Mucosa of gallbladder (tissue), 1 donor: ENCODE measurements at places on chromosomes 2 and 18. TPM values are rescaled to one million over a fixed set of nuclear protein-coding genes. Genes with fewer than 3 reads are reported as not detected.

DNA sequence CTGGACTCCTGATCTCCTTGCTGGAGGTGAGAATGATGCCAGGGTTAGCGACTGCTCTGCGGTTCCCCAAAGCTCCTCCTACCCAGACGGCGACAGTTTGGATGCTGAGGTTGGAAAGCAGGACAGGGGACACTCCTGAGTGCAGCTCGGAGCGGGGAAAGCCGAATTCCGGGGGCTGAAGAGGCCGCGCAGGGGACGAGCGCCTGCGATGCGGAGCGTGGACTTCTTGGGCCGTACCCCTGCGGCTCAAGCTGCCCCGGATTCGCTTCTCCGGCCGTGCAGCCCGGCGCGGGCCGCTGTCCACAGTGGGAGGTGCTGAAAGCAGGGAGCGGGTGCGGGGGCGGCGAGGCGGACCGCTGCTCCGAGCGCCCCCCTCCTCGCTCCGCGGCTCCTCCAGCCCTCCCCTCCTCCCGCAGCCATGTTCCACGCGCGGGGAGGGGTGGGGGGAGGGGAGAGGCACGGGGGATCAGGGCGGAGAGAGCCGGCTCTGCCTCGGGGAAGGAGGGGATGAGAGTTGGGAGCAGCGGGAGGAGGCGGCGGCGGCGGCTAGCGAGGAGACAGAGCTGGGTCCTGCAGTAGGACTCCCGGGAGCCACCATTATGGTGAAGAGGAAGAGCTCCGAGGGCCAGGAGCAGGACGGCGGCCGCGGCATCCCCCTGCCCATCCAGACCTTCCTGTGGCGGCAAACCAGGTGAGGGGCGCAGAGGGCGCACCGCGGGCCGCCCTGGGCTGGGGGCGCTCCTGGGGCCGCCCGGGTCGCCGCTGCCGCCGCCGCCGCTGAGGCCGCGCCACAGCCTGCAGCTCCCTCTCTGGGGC is at the start of gene UNC80:
UNC80 (plus strand) TSS at position 359 of the 816 bp plus-strand sequence; CDS start at position 600, 241 bp downstream.
- peak; percentile 77 for DNase-seq

The SPR gene
- total RNA-seq, result 60.3 TPM

DNA sequence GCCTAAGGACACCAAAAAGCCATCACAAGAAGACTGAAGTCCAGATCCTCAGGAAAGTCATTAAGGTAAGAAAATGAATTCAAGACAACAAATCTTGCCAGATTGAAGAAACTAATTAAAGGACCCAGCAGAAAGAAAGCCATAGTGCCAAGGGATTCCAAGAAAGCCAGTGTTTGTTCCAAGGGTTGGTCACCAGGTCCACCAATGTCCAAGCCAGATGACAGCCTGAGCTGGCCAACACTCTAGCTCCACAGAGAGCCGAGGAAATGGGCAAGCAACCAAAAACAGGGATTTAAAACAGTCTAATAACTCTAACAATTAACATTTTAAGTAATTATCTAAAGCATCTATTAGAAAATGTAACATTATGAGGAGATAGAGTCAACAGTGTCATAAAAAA is 49.2 kb downstream of the DNER start:
- DNase-seq, result no peak

The SETBP1 gene
- total RNA-seq, result 36.2 TPM

- DNase-seq, result no peak
Measured at GRCh38 chr2:37654932-37655841, 16.3 kb downstream of the CDC42EP3 start.

GRCh38 chr2:229087843-229088516 is 183.1 kb downstream of the PID1 start:
- DNase-seq, result no peak

The POTEJ gene
- not detected for total RNA-seq

- peak; percentile 74 for DNase-seq
Measured at GRCh38 chr18:79528846-79529245, 133.1 kb downstream of the NFATC1 start.

The CAPN14 gene
- 0.14 TPM for total RNA-seq

GRCh38 chr2:121110924-121111323 is 174.1 kb downstream of the TFCP2L1 start:
- no peak for DNase-seq

The PSD4 gene
- total RNA-seq, result 70.3 TPM

DNA sequence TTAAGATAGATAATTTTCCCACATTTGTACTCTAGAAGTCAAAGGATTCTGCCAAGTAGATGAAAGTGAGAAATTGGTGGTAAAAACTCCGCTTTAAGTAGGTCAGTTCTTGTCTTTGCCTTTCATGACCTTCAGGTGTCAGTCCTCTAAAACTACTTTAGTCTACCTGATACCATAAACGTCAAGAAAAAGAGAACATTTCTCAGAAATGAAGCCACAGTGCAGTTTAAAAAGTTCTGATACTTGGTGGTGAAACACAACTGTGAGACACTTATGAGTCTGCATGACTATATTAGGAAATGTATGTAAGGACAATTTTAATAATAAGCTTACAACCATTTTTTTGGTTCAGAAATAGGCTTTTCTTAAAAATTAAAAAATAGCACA is 583.3 kb downstream of the SATB2 start:
- no peak for DNase-seq

DNA sequence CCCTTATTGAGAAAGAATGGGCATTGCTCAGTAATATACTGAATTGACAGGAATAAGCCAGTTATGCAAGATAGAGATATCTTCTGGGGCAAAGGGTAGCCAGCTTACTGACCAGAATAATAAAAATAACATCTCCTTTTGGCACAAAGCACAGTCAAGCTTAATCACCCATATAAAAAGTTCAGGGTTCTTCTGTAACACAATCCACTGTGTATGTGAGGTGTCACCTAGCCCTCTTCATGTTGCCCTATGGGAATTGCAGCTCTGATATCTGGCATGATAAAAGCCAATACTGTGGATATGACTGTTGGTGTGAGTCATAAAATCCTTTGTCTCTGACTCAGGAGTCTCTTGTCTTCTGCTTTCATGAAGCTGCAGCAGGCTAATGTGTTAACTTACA is 90.8 kb downstream of the DSEL start:
- DNase-seq, result no peak

DNA sequence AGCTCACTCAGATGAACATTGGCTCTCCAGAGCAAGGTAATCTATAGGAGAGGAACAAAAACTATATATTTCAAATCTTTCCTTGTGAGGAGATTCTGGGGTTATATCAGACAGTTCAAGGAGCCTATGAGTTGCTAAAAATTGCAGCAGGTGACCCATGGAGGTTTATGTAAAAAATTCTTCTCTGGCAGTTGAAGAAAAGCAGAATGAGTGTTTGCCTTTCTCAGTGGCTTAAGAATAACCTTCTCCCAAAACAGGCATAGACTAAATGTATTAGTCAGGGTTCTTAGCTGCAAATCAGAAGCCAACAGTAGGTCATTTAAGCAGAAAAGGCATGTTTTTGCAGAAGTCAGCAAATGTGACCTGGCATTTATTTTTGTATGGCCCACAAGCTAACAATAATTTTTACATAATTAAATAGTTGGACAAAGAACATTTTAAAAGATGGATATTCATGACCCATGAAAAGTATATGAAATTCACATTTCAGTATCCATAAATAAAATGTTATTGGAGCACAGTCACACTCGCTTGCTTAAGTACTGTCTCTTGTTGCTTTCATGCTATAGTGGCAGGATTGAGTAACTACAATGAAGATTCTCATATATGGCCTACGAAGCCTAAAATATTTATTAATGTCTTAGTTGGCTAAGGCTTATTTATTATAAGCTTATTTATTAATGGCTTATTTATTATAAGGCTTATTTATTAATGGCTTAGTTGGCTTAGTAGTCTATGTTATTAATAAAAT is 93.4 kb upstream of the TLK1 start:
- DNase-seq, result no peak

- DNase-seq, result no peak
Measured at GRCh38 chr2:197297266-197297665, 13.3 kb downstream of the ANKRD44 start.

GRCh38 chr2:145067549-145068030 is 547.7 kb upstream of the ZEB2 start:
- no peak for DNase-seq

- DNase-seq, result peak; percentile 30
Measured at GRCh38 chr18:37396971-37397720, 168.5 kb downstream of the CELF4 start.

The SLC23A3 gene
- total RNA-seq, result 4.7 TPM

- no peak for DNase-seq
Measured at GRCh38 chr2:235134420-235134819, 182.6 kb downstream of the SH3BP4 start.

- no peak for DNase-seq
Measured at GRCh38 chr2:240212425-240213225, 72.2 kb upstream of the OTOS start.

DNA sequence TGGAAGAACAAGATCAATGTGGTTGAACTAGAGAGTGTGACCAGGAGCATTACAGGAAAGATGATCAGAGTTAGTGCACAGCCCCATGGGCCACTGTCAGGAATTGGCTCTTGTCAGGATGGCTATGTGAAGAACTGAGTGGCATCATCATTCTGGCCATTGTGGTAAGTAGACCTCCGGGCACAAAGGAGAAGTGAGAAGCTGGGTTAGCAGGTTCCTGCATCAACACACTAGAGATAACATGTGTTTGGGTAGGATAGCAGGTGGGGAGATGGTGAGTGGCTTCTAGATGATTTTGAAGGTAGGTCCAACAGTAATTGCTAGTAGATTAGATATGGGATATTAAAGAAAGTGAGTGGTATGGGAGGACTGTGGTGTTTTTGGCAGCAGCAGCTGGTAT is 408.2 kb downstream of the TSN start:
- no peak for DNase-seq

- no peak for DNase-seq
Measured at GRCh38 chr2:149603248-149603647, 15.7 kb upstream of the MMADHC start.

The C2orf78 gene
- total RNA-seq, result not detected

DNA sequence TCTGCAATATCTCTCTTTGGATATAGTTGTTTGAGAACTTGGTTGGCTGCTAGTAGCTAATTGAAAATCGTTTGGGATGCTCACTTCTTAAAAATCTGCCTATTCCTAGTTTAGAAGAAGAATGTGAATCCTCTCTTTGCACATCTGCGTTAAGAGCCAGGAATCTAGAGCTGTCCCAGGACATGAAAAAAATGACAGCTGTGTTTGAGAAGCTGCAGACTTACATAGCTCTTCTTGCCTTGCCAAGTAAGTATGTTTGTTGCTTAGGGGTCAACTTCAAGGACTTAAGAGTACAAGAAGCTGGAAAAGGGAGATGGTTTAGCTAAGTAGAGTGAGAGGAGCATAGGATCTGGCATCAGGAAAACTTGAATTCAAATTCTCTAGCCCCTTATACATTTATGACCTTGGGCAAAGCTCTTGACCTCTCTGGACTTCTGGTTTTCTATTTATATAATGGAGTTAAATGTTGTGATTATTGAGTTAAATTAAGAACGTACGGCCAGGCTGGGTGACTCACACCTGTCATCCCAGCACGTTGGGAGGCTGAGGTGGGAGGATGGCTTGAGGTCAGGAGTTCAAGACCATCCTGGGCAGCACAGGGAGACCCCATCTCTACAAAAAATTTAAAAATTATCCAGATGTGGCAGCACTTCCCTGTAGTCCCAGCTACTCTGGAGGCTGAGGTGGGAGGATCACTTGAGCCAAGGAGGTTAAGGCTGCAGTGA is 55.2 kb upstream of the STON1 start:
- peak; percentile 60 for DNase-seq

GRCh38 chr18:6498289-6498856 is 83.7 kb upstream of the L3MBTL4 start:
- no peak for DNase-seq

DNA sequence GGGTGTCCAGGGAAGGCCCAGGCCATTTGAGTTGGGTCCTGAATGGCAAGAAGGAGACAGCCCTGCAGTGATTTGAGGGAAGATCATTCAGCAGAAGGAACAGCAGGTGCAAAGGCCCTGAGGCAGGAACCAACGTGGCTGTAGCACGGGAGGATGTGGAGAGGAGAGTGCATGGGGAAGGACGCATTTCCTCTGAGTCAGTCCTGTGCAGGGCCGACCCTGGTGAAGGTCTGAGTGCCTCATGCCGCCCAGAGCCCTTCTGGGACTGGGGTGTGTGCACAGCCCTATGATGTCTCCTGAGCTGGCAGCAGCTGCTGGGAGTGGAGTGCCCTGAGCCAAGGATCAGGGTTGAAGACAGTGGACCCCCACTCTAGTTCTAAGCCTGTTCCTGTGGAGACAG is 17.9 kb upstream of the ARHGEF4 start:
- DNase-seq, result no peak

DNA sequence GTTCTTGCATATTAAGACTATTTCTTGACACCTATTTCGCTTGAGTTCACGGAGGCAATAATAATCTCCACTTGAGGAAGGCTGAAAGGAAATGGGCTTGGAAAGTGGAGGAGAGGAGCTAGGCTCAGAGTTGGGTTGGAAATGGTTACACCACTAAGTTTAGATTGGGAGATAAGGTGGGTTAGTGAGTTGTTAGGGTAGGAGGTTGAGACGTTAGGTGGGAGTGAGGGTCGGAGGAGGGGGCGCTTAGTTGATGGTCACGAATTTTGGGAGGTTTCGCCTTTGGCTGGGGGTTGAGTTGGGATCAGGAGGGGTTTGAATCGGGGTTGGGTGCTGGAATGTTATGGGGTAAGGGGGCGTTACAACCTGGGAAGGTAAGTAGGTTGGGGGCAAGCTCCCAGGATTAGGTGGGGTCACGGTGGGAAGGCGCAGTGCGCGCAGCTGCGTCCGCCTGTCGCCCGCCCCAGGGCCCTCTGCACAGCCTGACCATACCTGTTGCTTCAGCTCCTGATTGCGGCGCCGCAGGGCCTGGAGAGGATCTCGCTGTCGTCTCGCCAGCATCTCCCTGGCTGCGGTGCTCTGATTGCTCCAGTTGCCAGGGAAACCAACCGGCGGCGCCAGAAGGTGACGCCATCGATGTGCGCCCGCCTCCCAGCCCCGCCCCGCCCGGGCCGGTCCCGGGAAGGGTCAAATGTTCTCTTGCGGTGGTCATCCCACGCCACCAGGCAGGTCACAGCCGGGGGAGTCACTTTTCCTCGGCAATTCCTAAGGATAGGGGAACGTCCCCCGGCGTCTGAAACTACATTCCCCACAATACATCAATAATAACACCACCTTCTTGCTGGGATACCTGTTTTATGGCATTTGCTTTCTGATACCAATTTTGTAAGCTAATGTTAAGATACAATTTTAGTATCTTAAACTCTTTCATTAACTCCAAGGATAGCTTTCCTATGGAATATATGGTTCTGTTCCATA is at the start of gene NPHP1:
NPHP1 (minus strand) TSS at position 606 of the 978 bp plus-strand sequence; CDS start at position 561, 45 bp downstream.
- DNase-seq, result peak; percentile 88

GRCh38 chr2:105744091-105744908 is 412 bp upstream of the NCK2 start:
- peak; percentile 51 for DNase-seq

DNA sequence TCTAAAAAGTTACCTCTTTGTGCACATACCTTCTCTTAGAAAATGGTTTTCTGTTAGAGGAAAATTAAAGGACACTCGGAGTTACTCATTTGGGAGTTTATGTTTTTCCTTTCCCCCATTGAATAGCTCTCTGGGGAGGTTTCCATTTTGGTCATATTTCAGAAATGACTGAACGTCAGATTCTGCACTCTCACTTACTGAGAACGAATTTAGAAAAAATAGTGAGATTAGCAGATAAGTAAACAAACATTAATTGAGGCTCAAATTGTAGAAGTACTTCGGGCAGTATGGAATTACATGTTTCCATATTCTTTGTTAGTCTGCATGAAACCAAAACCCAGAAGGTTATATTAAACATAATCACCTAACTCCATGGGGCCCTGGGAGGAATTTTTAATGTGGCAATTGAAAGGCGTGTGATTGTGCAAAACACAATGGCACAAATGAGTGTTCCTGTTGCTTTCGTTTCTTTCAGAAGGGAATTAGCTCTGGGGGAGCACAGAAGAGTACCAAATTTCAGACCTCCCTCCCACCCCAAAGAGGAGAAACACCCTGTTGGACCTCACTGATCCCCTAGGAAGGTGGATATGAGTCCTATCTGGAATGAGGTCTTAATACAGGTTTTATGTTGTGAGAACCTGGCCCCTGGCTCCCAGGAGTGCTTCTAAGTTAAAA is 212.3 kb downstream of the BCL2 start:
- DNase-seq, result no peak
